ENCODE measurements at places on chromosomes 7 and 10.

- no peak for DNase-seq
These were observed 66.7 kb upstream of the ATP6V0A4 start for GRCh38 chr7:138864667-138865066.

DNA sequence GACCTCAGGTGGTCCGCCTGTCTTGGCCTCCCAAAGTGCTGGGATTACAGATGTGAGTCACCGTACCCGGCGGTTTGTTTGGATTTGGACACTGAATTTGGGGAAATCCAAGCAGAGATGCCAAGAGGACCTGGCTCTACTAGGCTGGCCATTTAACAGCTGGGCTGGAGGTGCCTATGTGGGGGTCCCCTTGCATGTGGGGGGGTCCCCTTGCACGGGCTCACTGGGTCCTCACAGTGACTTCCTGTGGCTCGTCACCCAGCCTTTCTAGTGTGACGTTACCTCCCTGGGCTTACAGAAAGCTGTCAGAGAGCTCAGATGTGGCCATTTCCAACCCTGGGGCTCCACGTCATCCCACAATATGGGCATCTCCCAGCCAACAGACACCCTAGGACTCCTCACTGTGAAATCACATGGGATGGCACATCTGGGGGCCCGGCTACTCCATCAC, 49.3 kb upstream of the GNA12 start:
- no peak for DNase-seq

- DNase-seq: no peak
These were observed 19.3 kb upstream of the ZNF365 start for GRCh38 chr10:62354916-62355315.

GRCh38 chr10:93703066-93703465, 674 bp upstream of the FRA10AC1 start:
- DNase-seq: no peak

- no peak for DNase-seq
These were observed 45.9 kb downstream of the RAMP3 start for GRCh38 chr7:45203459-45203858.

DNA sequence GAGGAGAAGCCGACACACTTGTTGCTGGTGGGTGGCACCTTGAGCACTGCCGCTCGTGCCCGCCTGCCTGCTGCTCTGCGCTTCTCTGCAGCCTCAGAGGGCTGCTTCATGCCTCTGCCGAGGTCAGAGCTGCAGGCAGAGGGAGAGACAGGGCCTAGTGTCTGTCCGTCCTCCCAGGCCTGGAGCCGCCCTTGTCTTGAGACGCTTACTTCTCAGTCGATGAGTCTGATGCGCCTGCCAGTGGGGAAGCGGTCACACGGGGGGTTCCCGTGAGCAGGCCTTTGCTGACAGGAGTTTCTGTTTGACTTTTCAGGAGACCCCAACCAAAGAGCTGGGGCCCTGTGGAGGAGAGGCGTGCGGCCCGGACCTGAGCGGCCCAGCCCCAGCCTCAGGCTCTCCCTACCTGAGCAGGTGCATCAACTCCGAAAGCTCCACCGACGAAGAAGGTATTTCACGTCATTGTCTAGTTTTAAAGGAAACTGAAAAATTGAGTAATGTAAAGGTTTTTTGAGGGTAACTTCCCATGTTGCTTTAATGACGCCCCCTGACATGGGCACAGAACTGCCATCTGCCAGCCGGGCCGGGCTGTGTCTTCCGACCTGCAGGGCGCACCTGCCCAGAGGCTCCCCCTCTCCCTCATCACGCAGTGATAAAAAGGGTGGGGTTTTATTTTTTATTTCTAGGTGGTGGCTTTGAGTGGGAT, 7.8 kb upstream of the BHLHA15 start:
- DNase-seq: no peak

DNA sequence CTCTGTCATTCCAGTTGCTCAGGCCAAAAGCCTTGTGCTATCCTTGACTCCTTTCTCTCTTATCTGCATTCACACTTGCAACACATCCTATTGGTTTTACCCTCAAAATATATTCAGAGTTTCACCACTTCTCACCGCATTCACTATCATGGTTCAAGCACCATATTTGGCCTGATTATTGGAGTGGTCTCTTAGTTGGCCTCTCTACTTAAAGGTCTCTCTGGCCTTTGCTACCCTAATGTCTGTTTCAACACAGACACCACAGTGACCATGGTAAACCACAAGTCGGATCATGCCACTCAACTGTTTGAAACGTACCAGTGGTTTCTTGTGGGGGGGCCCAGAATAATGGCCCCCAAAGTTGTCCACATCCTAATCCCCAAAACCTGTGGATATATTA, 15.2 kb upstream of the PDZD8 start:
- no peak for DNase-seq

DNA sequence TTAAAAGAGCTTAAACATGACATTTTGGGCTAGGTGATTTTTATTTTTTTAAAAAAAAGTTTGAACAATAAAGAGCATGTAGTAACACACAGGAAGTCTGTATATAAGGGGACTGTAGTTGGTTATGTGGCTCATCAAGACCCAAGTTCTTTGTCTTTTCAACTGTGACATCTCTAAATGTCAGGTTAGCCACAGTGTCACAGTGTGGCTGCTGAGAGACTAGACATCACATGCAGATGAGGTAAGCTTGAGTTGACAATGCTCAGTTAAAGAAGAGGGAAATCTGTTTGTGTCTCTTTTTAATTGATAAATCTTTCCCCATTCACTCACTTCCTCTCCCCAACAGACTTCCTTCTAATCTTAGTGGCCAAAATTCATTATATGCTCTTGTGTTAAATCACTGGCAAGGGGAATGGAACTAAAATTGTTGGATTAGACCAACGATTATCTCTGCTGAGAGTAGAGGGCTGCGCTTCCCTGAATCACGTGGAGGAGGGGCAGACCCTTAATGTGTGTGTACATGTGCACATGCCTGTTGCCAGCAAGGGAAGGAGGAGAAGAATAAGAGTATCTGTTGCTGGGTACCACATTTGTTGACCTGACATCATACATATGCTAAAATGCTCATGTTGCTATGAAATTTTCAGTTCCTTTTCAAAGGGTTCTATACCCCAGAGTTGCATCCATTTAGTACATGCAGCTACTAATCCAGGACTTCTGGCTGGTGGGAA, 78.3 kb downstream of the MMRN2 start:
- no peak for DNase-seq

DNA sequence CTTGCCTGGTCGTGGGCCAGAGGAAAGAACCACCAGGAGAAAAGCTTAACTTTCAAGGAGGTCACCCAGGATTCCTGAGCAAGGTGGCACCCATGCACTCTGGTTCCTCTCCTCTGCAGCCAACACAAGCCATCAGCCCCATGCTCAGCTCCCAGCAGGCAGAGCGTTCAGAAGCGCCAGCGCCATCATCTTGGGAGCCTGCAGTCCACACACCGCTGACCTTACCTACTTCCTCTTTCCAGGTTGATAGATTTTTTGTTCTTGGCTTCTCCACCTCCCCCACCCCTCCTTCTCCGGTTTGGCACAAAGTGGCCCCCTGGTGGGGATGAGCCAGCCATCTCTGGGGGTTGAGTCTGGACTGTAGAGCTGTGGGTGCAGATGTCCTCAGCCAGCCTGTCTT, 1.7 kb upstream of the WDR86 start:
- DNase-seq: no peak
